ENCODE measurements at places on chromosomes 16 and 17.

- DNase-seq, result no peak
Measured at GRCh38 chr16:56195151-56195550, 3.9 kb downstream of the GNAO1 start.

DNA sequence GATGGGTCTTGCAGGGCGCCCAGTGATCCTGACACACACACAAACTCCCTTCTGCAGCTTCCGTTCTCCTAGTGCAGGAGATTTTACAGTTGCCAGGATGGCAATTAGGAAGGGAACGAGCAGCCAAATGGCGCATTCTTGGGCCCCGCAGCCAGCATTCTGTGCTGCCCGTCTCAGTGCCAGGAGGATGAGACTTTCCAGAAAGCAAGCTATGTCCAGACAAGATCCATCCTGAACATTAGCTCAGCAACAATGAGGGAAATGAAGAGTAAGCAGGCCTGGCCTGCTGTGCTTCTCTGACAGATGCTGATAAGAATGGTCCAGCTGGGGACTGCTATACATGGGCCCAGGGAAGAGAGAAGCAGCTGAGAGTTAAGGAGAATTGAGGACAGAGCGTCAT is 16.5 kb downstream of the SPPL2C start:
- DNase-seq, result no peak

GRCh38 chr16:1858189-1858865 is 13.6 kb downstream of the MEIOB start:
- DNase-seq, result no peak

- no peak for DNase-seq
Measured at GRCh38 chr17:16215002-16215272, 397 bp downstream of the NCOR1 start.

DNA sequence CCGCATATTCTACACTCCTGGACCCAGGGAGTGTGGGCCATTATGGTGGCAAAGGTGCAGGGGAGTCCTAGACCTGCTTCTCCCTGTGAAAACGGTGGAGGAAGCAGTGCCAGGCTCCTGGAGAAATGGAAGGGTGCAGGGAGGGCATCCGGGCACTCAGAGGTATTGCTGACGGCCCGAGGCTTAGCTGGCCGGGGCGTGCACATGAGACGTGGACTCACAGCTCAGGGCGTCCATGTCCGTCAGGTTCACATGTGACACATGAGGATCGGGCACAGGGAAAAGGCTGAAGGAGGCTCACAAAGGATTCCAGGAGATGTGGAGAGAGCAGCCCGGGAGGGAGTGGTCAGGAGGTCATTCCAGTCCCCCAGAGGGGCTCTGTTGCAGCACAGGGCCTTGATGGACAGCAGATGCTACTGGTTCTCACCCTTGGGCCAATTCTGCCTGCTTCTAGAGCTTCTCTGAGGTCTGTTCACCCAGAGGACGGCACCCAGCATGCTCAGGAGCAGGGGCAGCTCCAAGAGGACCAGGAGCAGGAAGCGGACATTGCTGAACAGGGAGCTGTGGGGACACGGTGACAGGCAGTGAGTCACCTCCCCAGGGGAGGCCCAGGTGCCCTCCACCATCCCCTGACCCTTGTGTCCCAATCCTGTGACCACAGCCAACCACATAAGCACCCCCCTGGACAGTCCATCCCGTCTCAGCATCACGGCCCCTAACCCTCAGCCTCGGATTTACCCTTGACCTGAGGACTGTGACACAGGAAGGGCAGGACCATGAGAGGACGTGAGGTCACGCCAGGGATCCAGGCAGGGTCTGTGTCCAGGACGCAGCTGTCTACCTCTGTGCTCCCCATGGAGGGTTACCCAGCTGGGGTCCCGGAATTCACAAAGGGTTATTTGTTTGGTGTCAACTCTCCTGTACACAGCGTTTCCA is 4.5 kb downstream of the CD300C start:
- DNase-seq, result no peak

GRCh38 chr17:81324177-81324850 is 29.2 kb upstream of the SLC38A10 start:
- DNase-seq, result no peak

GRCh38 chr16:73000020-73000906 is 47.7 kb downstream of the ZFHX3 start:
- no peak for DNase-seq

GRCh38 chr17:14815079-14815478 is 450.0 kb downstream of the PMP22 start:
- no peak for DNase-seq

- DNase-seq, result no peak
Measured at GRCh38 chr17:50322271-50322670, 23.7 kb upstream of the XYLT2 start.
